ENCODE measurements at places on chromosomes 6 and 20.

DNA sequence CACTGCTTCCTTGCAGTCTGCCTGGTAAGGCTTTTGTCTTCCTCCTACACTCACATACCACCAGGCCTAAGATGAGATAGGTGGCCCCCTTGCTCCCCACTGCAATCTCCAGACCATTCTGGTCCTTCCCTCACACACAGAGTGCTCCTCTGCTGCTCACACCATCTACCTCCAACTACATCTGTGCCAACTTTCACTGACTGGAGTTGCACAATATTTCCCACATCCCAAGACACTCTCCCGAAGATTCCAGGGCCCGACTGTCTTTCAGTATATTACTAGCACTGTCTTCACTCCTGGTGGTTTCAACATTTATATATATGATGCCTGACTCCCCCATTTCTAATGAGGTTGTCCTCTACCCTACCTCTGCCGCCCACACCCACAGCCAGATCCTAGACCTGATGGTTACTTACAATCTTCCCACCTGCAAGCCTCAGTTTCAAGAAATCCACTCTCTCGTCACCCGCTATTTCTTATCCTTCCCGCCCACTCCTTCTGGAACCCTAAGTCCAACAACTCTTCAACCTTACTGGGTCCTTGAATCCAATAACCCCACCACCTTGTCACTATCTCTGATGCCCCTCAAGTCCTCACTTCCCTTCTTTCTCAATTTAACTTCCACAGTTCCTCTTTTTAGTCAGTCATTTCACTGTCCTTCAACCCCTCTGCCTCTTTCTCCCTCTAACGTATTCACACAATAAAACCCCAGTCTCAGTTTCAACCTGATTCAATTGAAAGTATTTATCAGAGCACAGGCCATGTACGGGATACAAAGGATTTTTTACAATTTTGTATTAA lies 21.6 kb downstream of the RALGAPA2 start:
- DNase-seq = no peak

DNA sequence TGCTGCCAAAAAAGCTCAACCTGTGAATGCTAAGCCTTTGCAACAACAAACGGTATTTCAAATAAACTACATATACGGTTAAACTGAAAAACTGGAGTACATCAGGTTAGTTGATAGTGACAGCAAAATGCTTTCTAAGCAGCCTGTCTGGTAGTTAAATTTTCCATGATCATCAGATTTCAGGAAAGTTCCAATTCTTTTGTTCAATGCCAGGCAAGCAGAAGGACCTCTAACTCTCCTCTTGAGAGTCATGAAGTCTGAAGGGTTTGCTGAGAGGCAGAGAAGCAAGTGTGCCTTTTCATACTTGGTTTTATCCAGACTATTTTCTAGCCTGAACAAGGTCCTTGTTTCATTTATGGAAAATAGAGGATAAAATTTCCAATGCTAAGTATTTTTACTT lies 4.5 kb downstream of the FLRT3 start:
- DNase-seq = no peak

DNA sequence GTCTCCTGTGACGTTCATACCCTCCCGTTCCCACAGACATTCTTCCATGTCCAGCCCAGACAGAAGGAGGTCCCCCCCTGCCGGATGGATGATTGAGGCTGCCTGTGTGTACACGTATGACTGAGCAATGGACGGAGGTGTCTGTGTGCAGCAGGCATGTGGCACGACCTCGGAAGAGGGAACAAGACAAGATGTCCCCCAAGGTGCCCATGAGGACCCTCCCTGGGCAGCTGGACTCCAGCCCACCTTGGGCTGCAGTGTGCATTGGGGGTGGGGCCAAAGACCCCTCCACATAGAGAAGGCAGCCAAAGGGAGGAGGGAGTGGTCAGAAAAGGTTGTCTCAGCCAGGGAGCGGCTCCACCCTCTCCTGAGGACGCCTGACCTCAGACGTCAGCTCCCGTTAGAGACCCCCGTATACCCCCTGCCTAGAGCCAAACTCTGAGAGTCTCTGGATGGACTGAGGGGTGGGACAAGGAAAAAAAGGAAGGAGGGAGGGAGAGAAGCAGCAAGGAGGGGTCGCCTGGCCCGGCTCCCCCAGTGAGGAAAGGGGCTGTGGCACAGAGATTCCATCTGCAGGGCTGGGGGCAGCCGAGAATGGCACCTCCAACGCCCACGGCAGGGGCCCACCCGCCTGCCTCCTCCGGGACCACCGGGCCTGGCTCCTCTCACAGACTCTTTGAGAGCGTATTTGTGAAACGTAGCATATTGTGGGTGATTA lies 92.9 kb upstream of the BHLHE23 start:
- no peak for DNase-seq

- no peak for DNase-seq
Observed at GRCh38 chr6:167130712-167131684, 8.1 kb downstream of the CCR6 start.

DNA sequence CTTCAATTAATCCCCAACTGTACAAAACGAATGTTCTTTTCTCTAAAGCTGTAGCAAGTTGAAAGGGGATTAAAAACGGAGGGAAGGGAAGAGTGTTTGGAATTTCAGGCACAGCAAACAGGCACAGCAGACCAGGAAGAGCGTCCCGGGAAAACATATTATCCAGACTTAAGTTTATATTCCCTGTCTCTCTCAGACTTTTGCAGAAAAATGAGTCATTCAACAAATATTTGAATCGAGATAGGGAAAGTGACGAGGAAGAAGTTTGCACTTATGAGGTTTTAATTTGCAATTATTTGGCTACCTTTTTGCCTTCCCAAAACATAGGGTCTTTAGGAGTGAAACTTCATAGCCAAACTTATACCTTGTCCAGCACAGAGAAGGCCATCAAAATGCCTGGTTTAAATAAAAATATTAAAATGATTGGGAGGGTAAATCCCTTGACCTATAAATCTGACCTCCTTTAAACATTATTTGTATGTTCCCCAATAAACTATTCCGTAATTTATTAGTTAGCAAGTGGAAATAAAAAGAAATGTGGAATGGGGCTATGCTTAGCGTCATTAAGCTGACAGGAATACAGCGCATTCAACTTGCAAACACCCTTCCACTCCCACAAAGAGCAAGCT lies 16.0 kb downstream of the HFE start:
- DNase-seq = no peak

DNA sequence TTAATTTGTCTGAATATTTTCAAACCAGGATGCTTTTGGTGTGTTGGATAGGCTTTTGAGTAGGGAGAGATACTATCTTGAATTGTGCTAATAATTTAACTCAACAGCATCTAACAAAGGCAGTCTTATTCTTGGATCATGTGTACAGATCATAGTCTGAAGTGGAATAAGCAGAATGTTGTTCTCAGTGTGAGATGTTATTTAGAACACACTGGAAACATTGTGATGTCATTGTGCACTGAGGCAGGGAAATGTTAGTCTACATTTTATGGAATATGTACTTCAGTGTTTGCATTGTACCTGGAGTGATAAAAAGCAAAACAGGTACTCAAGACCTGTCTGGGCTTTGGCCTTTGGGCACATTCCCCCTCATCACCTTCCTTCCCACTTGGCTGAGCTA lies 35.0 kb downstream of the RNF144B start:
- DNase-seq = no peak

DNA sequence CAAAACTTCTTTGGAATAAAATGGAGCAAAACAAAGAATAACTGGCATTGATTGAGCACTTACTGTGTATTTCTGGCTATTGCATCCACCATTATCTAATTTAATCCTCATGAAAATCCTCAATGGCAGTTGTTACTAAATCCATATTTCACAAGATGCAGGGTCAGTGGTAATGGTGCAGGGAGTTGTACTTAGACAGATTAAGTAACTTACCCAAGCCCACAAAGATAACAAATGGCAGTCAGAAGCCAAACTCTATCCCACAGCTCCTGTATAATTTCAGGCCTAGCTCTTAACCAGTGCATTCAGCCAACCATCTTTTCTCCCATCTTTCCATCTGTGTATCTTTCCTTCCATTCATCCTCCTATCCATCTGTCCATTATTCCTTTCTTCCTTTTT lies 29.3 kb upstream of the SSTR4 start:
- no peak for DNase-seq

GRCh38 chr6:17585766-17586490 lies 14.2 kb upstream of the FAM8A1 start:
- DNase-seq = no peak

DNA sequence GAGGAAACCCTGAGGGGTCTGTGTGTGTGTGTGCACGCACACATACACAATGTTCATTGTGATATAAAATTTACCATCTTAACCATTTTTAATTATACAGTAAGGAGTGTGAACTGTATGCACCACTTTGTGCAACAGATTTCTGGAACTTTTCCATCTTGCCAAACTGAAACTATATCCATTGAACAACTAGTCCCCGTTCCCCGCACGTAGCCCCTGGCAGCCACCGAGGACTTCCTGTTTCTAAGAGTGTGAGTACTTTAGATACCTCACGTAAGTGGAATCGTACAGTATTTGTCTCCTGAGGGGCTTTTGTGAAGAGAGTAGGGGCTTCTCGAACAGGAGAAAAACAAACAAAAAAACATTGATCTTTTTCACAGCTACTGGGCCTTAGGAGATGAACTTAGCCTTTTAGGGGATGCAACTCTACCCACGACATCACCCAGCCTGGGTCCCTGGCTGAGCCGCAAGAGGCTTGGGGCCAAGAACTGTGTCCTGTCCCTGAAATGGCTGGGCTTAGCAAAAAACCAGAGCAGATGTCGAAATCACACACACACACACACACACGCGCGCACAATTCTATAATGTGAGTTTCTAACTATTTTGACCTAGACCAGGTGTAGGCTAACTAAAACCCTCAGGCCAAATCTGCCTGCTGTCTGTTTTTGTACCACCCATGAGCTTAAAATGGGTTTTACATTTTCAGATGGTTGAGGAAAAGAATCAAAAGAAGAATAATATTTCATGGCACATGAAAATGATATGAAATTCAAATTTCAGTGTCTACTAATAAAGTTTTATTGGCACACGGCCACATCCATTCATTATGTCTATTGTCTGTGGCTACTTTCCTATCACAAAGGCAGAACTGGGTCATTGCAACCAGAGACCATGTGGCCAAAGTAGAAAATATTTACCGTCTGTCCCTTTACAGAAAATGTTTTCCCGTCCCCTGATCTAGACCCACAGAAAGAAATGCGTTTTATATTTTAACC lies 144.2 kb downstream of the EYA2 start:
- no peak for DNase-seq

GRCh38 chr6:35151466-35151865 lies 10.3 kb upstream of the TCP11 start:
- DNase-seq = no peak

- no peak for DNase-seq
Observed at GRCh38 chr6:56040889-56041301, 165.5 kb upstream of the BMP5 start.

DNA sequence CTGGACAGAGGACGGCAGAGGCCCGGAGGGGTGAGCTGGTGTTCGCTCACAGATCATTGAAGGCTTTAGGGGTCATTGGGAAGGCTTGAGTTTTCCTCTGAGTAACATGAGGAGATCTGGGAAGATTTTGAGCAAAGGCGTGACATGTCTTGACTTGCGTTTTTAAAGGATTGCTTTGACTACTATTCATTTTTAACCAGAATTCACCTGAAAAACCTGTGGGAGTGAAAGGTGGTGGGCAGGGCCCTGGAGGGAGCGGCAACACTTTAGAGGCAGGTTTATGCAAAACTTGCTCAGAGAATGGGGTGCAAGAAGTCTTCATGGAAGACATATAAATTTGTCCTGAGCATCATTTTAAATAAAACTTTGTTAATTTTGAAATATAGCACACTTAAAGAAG lies 72.2 kb upstream of the EEF1E1 start:
- DNase-seq = no peak

- DNase-seq = no peak
Observed at GRCh38 chr20:59676851-59677182, 72.5 kb downstream of the PHACTR3 start.

GRCh38 chr20:61788343-61788742 lies 277.3 kb downstream of the TAF4 start:
- no peak for DNase-seq

DNA sequence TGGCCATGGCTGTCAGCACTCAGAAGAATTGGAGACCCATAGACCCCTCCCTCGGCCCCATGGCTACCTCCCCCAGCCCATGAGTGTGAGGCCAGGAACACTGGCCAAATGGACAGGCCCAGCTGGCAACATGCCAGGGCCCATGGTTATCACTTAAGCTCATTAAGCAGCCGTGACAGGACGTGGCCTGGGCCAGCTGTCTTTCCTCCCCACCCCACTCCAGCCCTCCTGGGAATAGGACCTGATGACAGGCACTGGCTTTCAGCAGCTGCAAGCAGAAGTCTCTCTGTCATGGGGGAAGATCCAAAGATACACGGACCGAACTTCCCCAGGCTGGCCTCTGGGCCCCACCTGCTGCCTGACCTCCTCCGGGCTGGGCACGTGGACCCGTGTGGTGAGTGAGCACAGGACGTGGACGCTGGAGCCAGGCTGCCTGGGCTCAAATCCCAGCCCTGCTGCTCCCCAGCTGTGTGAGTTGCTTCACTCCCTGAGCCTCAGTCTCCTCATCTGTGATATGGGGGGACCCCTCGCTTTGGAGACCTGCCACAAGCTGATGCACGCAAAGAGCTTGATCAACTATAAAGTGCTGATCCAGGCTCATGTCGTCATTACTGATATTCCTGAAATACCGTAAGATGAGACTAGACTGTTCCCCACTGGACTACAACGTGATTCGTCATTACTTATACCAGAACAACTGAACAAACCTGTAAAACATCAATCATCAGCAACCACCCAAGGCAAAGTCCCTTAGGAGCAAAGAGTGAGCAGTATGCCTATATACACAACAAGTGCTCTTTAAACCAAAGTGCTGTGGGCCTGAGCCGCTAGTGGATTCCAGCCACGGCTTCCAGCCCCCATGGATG lies 22.0 kb upstream of the VSTM2L start:
- no peak for DNase-seq

DNA sequence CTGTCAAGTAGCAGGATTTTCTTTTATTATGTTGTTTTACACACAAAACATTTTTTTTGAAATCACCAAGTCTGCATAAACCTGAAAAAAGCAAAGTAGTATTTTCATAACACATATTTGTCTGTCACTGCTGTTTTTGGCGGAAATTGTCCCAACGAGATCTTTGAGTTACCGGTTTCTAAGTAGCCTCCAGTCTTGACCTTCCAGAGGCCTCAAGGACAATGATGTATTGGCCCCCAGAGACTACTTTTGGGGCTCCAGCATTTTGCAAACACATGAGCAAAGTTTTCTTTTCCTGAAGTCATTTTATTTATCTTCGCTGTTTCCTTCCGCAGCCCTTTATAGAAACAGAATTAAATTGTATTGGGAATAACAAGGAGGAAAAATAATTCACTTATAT lies 862.6 kb downstream of the KIF16B start:
- DNase-seq = no peak

- no peak for DNase-seq
Observed at GRCh38 chr6:82980086-82980485, 85.6 kb downstream of the UBE3D start.
